ENCODE measurements at places on chromosomes 6 and 20. TPM values are rescaled to one million over a fixed set of nuclear protein-coding genes. Genes with fewer than 3 reads are reported as not detected.

TMEM181 gene
- 57.4 TPM for total RNA-seq

- H3K36me3 ChIP-seq = no peaks in the 10 kb centered on the region
- H3K4me3 ChIP-seq = no peak overlapping the region
- no peaks in the 10 kb centered on the region for H3K4me1 ChIP-seq
- H3K27ac ChIP-seq = no peak overlapping the region
These were observed 61.2 kb downstream of the VAPB start for GRCh38 chr20:58450254-58450653.

- no peak overlapping the region for H3K4me3 ChIP-seq
- H3K4me1 ChIP-seq = no peaks in the 10 kb centered on the region
- peaks cover 3% of the 10 kb centered on the region for H3K36me3 ChIP-seq
- no peak for DNase-seq
- no peaks in the 10 kb centered on the region for H3K27me3 ChIP-seq
- H3K27ac ChIP-seq = no peak overlapping the region
These were observed 141.8 kb upstream of the BMP5 start for GRCh38 chr6:56017198-56017597.

- no peak overlapping the region for H3K4me3 ChIP-seq
- H3K4me1 ChIP-seq = no peaks in the 10 kb centered on the region
- H3K27ac ChIP-seq = no peak overlapping the region
- H3K27me3 ChIP-seq = no peaks in the 10 kb centered on the region
- H3K36me3 ChIP-seq = no peaks in the 10 kb centered on the region
These were observed 179.5 kb downstream of the TFAP2A start for GRCh38 chr6:10235344-10235743.

GRCh38 chr20:53811577-53811976 is 217.9 kb upstream of the ZNF217 start:
- H3K27me3 ChIP-seq = no peaks in the 10 kb centered on the region
- no peak for DNase-seq
- no peak overlapping the region for H3K27ac ChIP-seq
- H3K4me3 ChIP-seq = no peak overlapping the region
- H3K4me1 ChIP-seq = no peaks in the 10 kb centered on the region
- no peaks in the 10 kb centered on the region for H3K36me3 ChIP-seq

GRCh38 chr20:24605937-24606455 is 136.6 kb downstream of the SYNDIG1 start:
- no peaks in the 10 kb centered on the region for H3K4me1 ChIP-seq
- H3K27ac ChIP-seq = no peak overlapping the region
- no peak for DNase-seq
- H3K36me3 ChIP-seq = no peaks in the 10 kb centered on the region
- H3K4me3 ChIP-seq = no peak overlapping the region
- no peaks in the 10 kb centered on the region for H3K27me3 ChIP-seq

- H3K27me3 ChIP-seq = no peaks in the 10 kb centered on the region
- H3K36me3 ChIP-seq = no peaks in the 10 kb centered on the region
- H3K4me1 ChIP-seq = no peaks in the 10 kb centered on the region
- H3K27ac ChIP-seq = no peak overlapping the region
These were observed 71.3 kb downstream of the ATXN1 start for GRCh38 chr6:16689788-16690607.

DNA sequence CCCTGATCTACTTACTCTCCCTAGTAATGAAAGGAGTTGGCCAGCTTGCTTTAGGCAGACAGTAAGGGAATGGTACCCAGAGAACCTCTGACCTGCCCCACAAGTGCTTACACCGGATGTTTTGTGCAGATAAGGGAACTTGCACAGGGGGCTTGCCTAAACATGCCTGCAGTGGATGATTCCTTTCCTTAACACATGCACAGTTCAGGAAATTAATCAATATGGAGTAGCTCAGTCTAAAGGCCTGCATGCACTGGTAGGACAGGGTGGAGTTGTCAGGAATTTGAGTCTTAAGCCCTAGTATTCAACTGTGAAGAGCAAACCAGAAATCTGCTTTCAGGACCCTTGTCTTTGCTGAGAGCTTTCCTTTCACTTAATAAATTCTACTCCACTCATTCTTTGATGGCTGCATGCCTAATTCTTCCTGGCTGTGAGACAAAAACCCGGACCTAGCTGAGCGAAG is 3.9 kb upstream of the TRIM38 start:
- no peaks in the 10 kb centered on the region for H3K4me1 ChIP-seq
- H3K36me3 ChIP-seq = no peaks in the 10 kb centered on the region
- no peak overlapping the region for H3K27ac ChIP-seq
- no peak for DNase-seq
- H3K4me3 ChIP-seq = no peak overlapping the region

GRCh38 chr6:124943658-124944057 is 18.6 kb upstream of the RNF217 start:
- H3K27me3 ChIP-seq = no peaks in the 10 kb centered on the region
- H3K4me1 ChIP-seq = no peaks in the 10 kb centered on the region
- no peaks in the 10 kb centered on the region for H3K36me3 ChIP-seq
- no peak for DNase-seq
- H3K27ac ChIP-seq = no peak overlapping the region

GRCh38 chr20:45014671-45015415 is 48.5 kb downstream of the STK4 start:
- H3K27ac ChIP-seq = no peak overlapping the region
- H3K36me3 ChIP-seq = no peaks in the 10 kb centered on the region
- DNase-seq = no peak

IRF4 gene
- total RNA-seq = 4.7 TPM

GRCh38 chr6:156175433-156175832 is 601.7 kb upstream of the ARID1B start:
- no peaks in the 10 kb centered on the region for H3K4me1 ChIP-seq
- no peak overlapping the region for H3K4me3 ChIP-seq
- DNase-seq = no peak
- no peaks in the 10 kb centered on the region for H3K36me3 ChIP-seq
- no peak overlapping the region for H3K27ac ChIP-seq
- H3K27me3 ChIP-seq = no peaks in the 10 kb centered on the region

OLIG3 gene
- total RNA-seq = not detected

RFX6 gene
- total RNA-seq = 1.6 TPM

- no peaks in the 10 kb centered on the region for H3K27me3 ChIP-seq
- no peak overlapping the region for H3K27ac ChIP-seq
- H3K4me1 ChIP-seq = no peaks in the 10 kb centered on the region
- no peaks in the 10 kb centered on the region for H3K36me3 ChIP-seq
- no peak for DNase-seq
- no peak overlapping the region for H3K4me3 ChIP-seq
These were observed 37.8 kb downstream of the MARCKS start for GRCh38 chr6:113894712-113895674.

PTCRA gene
- total RNA-seq = not detected

DNA sequence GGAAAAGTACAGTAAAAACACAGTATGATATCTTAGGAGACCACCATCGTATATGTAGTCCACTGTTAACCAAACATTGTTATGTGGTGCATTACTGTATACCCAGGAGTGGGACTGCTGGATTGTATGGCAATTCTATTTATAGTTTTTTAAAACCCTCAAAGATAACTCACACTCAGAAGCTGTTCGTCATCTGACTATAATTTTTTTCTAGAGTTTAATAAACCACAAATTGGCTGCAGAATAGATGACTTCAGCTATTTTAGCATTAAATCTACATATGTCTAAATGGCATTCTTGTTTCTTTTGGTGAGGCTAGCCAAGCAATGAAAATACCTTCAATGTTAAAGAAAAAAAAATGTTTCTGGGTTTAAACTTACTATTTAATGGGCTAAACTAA is 134.2 kb upstream of the BMP5 start:
- no peak for DNase-seq
- H3K4me1 ChIP-seq = no peaks in the 10 kb centered on the region
- H3K4me3 ChIP-seq = no peak overlapping the region
- H3K27me3 ChIP-seq = no peaks in the 10 kb centered on the region
- no peak overlapping the region for H3K27ac ChIP-seq
- no peaks in the 10 kb centered on the region for H3K36me3 ChIP-seq
